ENCODE measurements at places on chromosomes 7 and 10.

DNA sequence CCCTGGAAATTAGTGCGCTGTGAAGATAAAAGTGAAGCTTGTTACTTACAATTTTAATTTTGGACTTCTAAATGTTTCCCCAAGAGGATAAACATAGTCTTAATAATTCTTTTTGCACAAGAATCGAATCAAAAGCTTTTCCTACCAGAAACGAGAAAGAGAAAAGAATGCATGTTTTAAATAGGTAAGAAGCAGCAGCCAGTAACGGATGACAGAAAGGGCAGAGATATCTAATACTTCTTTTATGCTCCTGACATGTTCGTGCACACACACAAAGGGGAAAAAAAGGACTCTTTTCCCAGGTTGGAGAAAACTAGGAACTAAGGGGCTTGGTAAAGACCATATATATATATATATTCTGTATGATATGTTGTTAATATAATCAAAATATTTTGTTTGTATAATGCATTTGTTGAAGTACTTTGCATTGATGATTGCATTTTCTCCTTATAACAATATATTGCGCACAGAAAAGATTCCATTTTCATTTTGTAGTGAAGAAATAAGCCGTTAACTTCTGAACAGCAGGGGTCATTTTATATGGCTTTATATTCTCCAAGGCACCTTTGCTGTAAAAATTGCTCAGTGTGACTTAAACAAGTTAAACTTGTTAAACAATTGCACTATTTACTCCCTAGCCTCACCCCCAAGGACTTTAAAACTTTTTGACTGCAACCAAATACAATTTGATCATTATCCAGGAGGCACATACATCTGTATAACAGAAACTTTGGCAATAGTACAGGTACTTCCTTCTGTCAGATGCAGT, 2.2 kb downstream of the PRKAR2B start:
- no peak for DNase-seq

- DNase-seq, result no peak
These were observed 78.1 kb upstream of the GLI3 start for GRCh38 chr7:42315103-42315502.

GRCh38 chr7:151821806-151822540, 54.9 kb downstream of the PRKAG2 start:
- DNase-seq, result no peak

GRCh38 chr10:129598413-129598812, 131.4 kb downstream of the MGMT start:
- no peak for DNase-seq

DNA sequence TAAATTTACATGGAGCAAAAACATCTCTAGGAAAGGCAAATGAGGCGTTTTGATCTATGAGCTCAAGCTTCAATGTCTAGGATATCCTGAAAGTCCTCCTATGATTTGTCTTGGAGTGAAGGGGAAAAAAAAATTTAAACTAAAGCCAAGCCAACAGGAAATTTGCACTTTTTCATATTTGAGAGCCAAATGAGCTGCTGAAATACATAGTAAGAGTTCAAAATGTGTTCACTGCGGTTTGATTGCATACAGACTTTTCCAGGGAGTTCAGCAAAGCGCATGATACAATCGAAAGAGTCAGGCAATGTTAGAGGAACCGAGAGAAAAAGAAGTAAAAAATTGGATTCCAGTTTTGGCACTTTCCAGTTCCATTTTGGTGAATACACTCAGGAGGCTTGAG, 633.4 kb upstream of the MGMT start:
- DNase-seq, result no peak

GRCh38 chr10:121796342-121796741, 131.5 kb downstream of the ATE1 start:
- no peak for DNase-seq

DNA sequence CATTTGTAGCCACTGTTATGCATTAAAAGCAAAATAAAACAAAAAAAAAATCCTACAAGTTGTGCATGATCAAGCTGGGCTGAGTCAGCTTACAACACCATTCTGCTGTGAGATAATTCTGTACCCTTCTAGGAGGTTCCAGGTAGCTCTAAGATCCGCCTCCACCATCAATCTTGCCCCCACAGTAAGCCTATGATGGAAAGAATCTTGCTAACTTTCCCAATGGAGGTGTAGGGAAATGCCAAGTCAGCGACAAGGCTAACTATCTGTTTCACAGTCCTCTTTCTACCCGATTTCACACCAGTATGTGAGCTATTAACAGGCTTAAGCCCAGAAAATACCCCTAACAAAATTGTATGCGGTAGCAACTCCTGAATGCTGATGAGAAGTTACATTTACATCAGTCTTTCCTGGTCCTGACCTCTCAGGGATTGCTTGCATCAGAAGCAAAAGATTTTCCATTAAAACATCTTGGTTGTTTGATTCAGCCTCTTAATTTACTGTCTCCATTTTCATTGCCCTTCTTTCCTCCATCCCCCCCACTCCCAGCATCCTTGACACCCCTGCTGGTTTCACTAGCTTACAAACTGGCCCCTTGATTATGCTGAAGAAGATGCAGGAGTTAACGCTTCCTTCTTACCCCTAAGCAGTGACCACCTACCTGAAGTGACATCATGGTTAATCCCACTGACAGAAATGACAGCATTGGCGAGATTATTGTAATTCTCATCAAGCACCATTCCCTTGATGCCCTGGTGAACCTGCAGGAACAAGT, 27.8 kb downstream of the CPN1 start:
- DNase-seq, result no peak

DNA sequence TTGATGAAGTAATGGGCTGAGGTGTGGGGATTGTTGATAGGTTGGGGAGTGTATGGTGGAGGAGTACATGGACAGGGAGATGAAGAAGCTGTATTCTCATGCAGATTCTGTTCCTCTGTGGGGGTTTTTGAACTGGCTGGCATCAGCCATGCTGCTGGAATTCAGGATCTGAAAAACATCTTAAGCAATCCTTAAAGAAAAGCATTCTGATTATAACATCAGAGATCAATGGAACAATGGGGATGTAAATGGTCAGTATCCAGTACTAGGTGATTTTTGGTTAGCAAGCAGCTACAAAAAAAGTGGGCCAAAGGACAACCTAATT, 247.5 kb upstream of the GALNT17 start:
- DNase-seq, result no peak

GRCh38 chr10:47348661-47349470, 703 bp downstream of the RBP3 start:
- DNase-seq, result no peak
